Stimulated activated memory B cell treated with anti-CD40 and anti-IgM and Interleukin-4, amounts not matched to agents 10 μg/mL and 1 μg/mL and 100 μg/mL, for 72 hours (primary cell): ENCODE measurements at places on chromosomes 13 and 19.

DNA sequence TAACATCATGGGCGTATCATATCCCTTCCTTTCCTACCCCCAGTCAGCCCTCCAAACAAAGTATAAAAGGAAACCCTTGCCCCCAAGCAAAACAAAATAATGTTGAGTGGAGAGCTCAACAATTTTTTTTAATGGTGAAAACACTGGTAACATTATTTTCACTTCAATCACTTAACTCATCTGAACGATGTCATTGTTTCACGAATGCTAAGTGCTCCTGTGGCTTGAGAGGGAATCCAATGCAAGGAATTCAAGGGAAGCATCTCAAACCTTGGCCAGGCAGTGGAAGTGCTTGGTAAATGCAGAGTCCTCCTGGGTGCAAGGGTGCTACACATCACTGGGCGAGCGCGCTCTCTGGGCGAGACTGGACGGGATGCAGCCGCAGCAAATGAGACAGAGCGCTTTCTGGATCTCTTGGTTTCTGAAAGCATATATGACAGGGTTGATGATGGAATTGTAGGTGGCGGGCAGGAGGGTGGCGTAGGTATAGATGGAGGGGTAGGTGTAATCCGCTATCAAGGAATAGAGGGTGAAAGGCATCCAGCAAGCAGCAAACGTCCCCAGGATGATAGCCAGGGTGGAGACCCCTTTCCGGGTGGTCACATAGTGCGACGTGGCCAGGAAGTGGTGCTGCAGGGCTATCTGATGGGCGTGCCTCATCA lies 2.0 kb downstream of the GPR12 start:
- no peak for ATAC-seq

- no peak for ATAC-seq
Observed at GRCh38 chr19:5343848-5344247, 3.2 kb upstream of the PTPRS start.

DNA sequence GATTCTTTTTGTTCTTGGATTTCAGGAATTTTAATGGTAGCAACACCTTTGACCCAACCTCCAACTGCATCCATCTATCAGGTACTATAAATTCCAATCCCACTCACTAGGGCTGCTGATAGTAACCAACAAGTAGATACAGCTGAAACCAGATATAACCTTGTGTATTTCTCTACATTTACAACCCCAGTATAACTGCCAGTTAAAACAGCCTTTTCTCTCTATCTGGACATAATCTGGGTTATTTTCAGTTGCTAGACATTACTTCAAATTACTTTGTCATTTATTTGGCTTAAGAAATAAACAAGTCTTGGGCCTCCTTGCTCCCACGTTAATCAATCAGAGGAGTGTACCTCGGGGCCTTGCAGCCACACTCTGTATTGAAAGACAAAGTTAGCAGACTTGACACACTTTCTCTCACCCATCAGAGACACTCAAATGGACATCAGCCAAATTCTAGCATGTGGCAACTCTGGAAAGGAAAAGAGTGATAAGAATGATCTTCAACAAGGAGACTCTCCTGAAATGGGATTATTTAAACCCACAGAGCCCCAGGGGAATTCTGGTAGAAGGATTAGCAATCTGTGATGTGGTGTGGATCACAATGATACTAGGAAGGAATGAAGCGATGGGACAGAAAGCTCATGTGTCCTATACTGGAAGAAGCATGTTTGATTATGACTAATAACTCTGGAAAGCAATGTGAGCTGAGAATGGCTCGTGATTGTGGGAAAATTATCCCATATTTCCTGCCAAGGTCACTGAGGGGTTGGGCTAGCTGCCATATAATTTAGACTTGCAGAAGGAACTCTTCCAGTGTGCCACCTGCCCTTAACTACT lies 157.5 kb downstream of the FLT1 start:
- no peak for ATAC-seq

GRCh38 chr13:49343255-49343654 lies 95.5 kb downstream of the CDADC1 start:
- no peak for ATAC-seq

DNA sequence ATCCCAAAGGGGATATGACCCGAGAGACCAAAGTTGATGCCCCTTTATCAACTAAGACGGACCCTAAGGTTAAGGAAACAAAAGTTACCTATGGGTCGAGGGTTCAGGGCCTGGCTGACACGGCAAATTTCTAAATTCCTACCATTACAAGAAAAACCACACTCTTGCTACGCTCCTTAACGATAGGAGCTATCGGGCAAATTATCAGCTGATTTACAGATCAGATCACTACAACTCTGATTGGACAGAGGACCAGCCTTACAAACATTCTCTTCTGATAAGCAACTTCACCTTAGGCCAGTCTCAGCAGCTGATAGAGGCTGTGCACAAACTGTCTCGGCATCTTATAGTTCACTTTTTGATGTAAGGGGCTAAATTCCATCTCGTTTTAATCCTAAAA lies 117.9 kb downstream of the KCTD15 start:
- ATAC-seq = no peak

DNA sequence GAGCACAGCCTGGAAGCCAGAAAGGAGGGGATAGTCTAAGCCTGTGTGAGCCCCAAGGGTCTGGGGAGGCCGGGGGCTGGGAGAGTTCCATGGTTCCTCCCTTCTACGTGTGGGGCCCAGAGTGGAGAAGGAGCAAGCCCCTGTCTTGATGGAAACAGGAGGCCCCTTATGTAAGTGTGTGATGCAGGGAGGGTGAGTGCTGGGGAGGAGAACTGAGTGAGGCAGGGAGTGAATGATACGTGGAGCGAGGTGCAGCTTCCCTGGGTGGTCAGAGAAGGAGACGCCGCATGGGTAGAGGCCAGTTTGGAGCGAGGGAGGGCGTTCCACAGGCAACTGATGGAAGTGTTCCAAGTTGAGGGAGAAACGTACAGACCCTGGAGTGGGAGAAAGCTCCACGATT lies 16.0 kb downstream of the MAG start:
- no peak for ATAC-seq

DNA sequence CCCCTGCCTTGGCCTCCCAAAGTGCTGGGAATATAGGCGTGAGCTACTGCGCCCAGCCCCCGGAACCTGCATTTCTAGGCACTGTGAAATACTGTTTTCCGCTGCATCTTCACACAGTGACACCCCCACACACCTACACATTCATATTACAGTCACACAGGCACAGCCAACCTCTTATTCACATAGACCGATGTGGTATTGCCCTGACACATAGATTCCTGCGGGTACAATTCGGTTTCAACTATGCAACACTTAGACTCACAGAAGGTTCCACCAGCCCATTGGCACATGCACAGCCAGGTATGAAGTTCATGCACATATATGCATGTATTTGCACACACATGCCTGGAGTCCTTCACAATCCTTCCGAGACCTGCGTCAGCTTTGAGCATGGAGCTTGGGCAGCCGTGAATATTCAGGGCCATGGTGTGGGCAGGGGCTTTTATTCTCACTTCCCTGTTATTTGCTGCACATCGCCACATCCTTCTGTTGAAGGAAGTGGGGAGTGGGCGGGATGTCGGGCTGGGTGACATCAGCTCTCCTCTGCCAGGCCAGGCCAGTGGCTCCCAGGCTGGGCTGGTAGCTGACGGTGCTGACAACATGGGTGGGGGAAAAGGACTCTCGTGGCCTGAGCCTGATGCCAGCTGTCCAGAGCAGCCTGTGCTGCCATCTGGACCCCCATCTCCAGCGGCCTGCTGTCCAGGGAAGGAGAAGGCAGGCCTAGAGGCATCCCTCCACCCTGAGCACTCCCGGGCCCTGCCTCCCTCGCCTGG lies 5.4 kb upstream of the CDC37 start:
- peak; percentile 83 for ATAC-seq

- no peak for ATAC-seq
Observed at GRCh38 chr19:34082289-34083077, 89.8 kb upstream of the LSM14A start.

DNA sequence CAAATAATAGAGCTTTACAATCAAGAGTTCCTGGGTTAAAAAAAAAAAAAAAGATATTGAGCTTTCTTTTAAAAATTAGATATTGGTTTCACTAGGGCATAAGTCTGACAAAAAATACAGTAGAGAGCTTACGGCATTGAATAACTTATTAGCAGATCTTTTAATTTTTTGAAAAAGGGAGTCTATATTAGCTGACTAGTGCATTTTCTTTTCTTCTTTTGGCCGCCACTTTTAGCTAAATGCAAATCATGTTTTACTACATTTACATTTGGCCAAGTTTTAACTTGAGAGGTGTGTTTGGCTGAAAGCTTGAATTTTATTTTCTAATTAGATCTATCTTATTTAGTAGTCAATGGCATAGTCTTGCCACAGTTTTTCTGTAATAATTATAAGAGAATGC lies 43.4 kb downstream of the SPRY2 start:
- ATAC-seq = no peak

GRCh38 chr13:100870898-100871297 lies 196.3 kb upstream of the TMTC4 start:
- ATAC-seq = no peak

GRCh38 chr13:27997904-27998522 lies 9.5 kb upstream of the URAD start:
- ATAC-seq = peak; percentile 70

DNA sequence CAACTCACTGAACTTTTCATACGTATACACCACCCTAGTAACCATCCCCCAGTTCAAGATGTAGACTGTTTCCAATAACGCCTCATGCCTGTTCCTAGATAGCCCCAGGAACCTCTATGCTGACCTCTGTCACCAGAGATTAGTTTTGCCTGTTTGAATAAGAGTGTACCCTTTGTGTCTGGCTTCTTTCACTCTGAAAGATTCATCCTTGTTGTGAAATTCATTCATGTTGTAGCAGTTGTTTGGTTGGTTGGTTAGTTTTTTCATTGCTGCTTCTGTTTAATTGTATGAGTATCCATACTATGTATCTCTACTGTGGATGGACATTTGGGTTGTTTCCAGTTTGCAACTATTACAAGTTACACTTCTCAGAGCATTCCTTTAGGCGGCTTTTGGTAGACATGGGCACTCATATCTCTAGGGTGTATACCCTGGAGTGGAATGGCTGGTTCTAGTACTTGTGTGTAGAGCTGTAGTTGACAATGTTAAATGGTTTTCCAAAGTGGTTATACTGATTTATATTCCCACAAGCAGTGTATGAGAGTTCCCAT lies 1.6 kb downstream of the RNASEH2B start:
- no peak for ATAC-seq

- ATAC-seq = peak; percentile 31
Observed at GRCh38 chr13:113164492-113164891, 6.0 kb downstream of the PROZ start.

DNA sequence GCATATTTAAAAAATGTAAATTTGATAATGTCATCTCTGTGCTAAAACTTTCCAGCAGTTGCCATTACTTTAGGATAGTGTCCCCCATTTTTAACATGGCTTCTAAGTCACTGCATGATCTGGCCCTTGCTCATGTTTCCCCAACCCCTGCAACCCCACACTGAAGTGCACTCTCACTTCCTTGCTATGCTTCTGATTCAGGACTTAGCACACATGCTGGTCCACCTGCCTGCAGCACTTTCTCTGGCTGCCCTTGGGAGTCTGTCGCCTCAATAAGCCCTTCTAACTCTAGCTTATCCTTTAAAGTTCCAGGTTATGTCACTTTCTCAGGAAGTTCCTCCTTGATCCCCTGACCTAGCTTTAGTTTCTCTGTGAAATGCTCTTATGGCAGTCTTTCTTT lies 241.0 kb downstream of the POSTN start:
- ATAC-seq = no peak

DNA sequence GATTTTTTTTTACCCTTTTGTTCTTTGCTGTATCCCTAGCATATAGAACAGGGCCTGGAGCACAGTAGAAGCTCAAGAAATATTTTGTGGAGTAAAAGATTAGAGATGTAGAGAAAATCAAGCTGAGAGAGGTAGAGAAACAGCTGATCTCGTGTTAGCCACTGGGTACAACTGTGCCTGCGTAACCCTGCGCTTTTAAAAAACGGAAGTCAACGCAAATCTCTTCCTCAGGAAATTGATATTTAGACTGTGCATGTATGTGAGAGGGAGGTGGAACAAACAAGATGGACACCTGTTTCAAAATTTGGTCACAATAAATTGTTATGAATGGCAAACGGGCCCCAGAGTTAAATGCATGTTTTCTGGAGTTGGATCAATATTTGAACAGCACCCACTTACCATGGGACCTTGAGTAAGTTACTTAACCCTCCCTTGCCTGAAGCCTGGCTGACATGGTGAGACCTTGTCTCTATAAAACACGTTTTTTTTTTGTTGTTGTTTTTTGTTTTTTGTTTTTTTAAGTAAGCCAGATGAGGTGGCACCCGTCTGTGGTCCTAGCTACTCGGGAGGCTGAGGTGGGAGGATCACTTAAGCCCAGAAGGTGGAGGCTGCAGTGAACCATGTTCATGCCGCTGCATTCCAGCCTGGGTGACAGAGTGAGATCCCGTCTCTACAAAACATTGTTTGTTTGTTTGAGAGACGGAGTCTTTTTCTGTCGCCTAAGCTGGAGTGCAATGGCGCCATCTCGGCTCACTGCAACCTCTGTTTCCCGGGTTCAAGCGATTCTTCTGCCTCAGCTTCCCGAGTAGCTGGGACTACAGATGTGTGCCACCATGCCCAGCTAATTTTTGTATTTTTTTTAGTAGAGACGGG lies 3.3 kb upstream of the EPOR start:
- peak; percentile 65 for ATAC-seq

- no peak for ATAC-seq
Observed at GRCh38 chr13:73531014-73531413, 472.2 kb downstream of the KLF5 start.

GRCh38 chr19:7942981-7943443 lies 454 bp downstream of the TIMM44 start:
- ATAC-seq = peak; percentile 31

GRCh38 chr13:46739447-46740098 lies 57.4 kb downstream of the ESD start:
- no peak for ATAC-seq

GRCh38 chr13:48580185-48580803 lies 47.4 kb upstream of the RCBTB2 start:
- ATAC-seq = no peak

GRCh38 chr13:93673885-93674284 lies 447.3 kb downstream of the GPC6 start:
- no peak for ATAC-seq

DNA sequence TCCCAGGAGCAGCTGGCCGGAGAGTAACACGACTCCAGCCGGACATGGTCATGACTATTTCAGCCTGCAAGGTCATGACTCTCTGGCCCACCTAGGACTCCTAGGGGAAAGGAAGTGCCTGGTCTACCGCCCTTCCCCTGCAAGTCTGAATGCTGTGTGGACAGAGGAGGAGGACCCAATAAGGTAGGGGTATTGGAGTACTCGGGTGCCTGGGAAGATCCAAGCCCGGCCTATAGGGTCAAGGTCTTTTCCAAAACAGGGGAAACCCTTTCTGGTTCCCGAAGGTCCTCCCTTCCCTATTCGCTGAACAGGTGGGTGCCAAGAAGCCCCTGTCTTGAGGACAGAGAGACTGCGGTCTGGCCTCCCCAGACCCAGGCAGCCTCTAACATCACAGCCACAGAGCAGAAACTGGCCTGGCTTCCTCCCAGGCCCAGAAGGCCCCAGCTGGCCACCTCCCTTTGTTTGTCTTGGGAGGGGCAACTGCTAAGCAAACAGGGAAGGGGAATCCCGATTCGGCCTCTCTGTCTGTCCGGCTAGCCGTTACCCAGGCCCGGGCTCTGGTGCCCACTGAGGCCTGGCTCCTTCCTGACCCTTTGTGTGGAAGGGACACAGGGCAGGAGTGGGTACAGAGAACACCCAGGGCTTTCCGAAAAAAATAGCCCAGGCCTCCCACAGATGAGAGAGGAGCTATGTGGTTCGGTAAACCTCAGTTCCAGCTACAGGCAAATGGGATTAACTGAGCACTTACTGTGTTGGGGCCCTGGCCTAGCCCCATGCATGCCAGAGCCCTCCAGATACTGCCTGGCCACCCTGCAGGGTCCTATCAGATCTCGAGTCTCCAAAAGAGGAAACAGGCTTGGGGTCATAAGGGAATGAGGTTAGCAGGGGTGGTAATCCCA lies 5.2 kb upstream of the GRAMD1A start:
- ATAC-seq = no peak
